Activated T-helper 2 cell treated with anti-CD3 and anti-CD28 coated beads, Interferon-gamma antibody, Interleukin-2, Interleukin-4, amounts not matched to agents 10 μg/mL and 5 μg/mL and 100 μg/mL, durations not matched to agents 14 hours and 24 hours and 36 hours (primary cell): ENCODE measurements at places on chromosomes 16 and 17.

DNA sequence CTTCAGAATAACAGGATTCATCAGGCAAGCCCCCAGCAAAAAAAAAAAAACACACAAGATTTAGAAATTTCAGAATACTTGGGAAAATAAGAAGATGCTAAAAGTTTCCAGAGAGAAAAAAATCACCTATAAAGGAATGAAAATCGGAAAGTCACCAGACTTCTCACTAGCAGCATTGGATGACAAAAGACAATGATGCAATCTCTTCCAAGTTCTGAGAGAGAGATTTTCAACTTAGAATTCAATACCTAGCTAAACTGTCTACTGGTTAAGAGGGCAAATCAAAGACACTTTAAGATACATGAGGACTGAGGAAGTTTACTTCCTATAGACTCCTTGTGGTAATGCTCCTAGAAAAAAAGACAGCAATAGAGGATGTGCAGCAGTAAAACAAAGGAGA lies 23.9 kb upstream of the TNS4 start:
- no peak for DNase-seq

DNA sequence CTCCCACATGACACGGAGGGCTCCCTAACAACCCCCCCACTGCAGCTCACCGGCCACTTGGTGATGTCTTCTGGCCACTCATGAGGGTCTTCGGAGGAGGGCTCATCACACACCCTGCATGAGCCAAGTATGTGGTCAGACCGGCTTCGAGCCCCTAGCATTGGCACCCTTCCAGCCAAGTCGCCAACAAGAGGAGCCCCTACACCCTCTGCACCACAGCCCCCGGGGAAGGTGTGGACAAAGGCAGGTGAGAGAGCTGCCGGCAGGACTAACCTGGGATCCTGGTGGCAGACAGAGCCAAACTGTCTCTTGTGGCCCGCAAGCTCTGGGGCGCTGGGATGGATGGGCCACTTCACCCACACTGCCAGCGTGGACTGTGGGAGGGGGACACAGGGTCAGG lies 6.5 kb downstream of the SNRNP25 start:
- no peak for DNase-seq

GRCh38 chr16:27829975-27830374 lies 233.5 kb downstream of the GSG1L start:
- no peak for DNase-seq

DNA sequence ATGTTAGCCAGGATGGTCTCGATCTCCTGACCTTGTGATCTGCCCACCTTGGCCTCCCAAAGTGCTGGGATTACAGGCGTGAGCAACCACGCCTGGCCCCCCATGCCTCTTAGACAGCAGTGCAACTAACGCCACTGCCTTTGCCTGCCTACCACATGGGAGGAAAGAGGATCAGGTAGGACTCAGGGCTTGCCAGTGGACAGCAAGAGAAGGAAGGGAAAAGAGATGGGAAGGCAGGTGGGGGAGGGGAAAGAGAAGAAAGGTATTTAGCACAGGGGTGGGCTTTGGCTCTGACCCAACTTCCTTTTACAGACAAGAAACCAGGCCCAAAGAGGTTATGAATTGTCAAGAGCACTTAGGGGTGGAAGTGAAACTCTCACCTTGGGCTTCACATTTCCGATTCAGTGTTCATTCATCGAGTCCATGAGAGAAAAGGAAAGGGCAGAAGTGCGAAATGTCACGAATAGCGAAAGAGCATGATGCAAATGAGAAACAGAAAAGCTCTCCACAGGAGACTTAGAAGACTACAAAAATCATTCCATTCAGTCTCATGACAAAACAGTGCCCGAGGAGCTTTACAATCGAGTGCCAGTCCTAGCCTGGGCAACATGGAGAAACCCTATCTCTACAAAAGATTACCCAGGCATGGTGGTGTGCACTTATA lies 36.4 kb downstream of the CDK5R1 start:
- DNase-seq = peak; percentile 40

DNA sequence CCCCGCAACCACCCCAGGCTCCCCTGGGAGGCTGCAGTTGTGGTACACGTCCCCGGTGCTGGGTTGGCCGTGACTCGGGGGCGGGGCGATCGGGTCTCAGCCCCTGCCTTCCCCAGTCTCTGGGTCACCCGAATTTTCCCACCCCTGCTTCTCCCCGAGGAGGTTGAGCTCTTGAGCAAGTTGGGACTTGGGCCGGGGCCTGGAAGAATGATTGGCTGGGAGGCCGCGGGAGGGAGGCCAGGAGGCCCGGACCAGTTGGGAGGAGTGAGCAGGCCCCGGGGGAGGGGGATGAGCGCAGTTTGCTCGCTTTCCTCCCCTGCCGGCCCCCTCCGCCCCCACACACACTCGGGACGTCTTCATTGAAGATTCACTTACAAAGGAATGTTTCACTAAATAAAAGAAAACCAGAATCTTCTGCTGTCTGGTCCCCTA lies 4.5 kb upstream of the HEXIM1 start:
- no peak for DNase-seq

GRCh38 chr16:59645194-59645593 lies 911.1 kb upstream of the GOT2 start:
- DNase-seq = no peak

- no peak for DNase-seq
These were observed 25.3 kb downstream of the SPNS2 start for GRCh38 chr17:4523946-4524345.

DNA sequence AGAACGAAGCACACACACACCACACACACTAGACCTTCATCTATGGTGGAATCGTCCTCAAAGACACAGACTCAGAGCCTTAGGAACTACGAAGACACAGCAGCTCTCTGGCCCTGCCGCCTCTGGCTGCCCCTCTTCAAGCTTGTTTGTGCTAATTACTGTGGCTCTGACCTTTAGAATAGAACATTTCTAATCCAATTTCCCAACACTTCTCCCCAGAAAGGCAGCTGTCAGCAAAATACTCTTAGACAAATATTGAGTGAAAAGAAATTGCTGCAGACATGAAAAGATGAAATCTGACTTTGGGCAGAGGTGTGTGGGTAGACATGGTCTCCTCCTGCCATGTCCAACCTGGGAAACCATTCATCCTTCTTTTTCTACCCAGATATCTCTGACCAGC lies 152.0 kb upstream of the DNAH9 start:
- no peak for DNase-seq

- DNase-seq = peak; percentile 55
These were observed 674 bp downstream of the C17orf75 start for GRCh38 chr17:32341141-32341856.

GRCh38 chr16:86389566-86390328 lies 120.6 kb upstream of the FOXF1 start:
- no peak for DNase-seq

GRCh38 chr16:21167929-21168602 lies 9.6 kb downstream of the LDAF1 start:
- no peak for DNase-seq

DNA sequence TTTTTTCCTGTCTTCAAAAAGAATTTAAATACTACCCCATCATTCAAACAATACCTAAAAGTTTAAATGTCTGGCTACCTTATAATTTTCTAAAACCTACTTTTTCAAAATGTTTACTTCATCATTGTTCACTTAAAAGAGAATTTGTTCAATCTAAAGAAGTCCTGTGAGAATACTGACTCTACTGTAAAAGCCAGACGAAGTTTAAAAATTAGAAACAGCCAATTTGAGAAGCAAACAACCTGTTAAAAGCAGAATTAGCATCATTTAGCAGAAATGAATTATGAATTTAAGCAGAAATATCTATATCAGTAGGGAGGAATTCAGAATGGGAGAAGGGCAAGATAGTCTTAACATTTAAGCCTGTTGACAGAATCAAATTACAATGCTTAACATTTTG lies 2.1 kb downstream of the SKA2 start:
- no peak for DNase-seq

DNA sequence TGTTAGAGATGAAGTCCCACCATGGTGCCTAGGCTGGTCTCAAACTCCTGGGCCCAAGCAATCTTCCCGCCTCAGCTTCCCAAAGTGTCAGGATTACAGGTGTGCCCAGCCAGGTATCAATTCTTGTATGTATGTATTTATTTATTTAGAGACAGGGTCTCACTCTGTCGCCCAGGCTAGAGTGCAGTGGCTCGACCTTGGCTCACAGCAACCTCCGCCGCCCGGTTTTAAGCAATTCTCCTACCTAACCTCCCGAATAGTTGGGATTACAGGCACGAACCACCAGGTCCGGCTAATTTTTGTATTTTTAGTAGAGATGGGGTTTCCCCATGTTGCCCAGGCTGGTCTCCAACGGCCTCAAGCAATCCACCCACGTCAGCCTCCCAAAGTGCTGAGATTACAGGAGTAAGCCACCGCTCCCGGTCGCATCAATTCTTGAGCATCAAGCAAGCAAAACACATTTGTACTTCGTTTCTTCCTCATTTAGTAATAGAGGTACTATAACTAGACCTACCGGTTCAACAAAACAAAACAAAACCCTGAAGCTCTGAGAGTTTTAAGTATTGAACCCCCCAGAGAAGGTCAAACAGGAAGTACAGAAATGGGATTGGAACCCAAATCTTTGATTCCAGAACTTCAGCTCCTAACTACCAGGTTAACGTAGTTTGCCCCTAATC lies 1.0 kb upstream of the ZNF500 start:
- no peak for DNase-seq

GRCh38 chr16:83968891-83969649 lies 1.0 kb downstream of the NECAB2 start:
- no peak for DNase-seq

DNA sequence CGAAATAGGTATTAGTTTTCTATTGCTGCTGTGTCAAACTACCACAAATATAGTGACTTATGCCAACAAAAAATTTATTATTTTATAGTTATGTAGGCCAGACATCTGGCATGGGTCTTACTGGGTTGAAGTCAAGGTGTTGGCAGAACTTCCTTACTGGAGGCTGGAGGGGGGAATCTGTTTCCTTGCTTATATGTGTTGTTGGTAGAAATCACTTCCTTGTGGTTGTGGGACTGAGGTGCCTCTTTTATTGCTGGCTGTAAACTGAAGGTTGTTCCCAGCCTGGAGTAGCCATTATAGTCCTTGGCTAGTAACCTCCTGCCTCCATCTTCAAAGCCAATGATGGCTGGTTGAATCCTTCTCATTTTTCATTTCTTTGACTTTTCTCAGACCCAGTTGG lies 439.8 kb upstream of the EEF2KMT start:
- no peak for DNase-seq

- no peak for DNase-seq
These were observed 20.0 kb upstream of the ITGB4 start for GRCh38 chr17:75701288-75701687.

GRCh38 chr16:19289811-19290485 lies 4.4 kb downstream of the CLEC19A start:
- DNase-seq = no peak

DNA sequence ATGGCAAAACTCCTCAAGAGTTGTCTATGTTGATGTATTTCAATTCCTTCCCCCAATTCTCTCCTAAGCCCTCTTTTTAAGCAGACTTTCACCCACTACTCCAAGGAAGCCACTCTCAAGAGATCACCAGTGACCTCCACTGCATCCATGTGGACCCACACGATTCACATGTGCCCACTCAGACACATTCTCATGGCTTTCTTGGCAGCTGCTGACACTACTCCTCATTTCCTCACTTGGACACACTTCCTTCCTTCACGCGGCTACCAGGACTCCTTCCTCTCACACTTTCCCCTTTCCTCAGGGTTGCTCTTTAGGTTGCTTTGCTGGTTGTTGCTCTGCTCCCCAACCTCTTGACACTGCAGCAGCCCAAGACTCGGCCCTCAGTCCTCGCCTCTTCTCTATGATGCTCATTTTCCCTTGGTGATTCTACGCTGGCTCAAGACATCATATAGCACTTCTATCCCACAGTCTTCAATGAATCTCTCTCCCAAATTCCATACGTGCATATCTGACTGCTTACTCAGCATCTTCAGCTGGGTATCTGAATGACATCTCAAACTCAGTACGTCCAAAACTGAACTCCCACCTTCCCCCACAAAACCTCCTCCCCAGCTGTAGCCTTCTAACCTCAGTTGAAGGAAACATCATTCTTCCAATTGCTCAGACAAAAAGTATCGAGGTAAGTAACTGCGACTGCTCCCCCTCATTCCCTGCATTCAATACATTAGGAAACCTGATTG lies 28.2 kb downstream of the HELZ start:
- DNase-seq = no peak

GRCh38 chr16:8565498-8565897 lies 24.8 kb downstream of the TMEM114 start:
- no peak for DNase-seq

DNA sequence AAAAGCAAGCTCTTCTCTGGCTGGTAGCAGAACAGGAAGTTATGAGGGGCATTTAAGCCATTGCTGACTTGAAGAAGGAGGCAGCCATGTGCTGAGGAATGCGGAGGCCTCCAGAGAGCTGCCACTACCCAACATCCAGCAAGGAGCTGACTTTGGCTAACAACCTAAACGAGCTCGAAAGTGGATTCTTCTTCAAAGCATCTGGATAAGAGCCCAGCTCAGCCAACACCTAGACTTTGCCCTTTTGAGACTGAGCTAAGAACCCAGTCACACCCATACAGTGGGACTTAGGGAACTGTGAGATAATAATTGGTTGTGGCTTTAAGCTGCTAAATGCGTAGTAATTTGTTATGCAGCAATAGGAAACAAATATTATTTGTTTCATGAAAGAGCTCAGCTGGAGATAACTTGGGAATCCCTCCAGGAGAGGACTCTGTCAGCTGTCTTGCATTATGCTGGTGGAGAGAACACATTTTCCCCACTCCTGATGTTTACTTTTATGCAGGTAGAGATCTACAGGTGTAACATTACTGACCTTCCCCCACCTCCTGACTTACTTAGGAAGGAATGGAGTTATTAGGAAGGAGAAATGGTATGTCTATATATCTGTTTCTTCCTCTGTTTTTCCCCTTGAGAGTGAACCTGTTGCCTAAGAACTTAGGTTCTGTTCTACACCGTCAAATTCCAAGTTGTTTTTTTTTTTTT lies 52.7 kb upstream of the ZNF629 start:
- no peak for DNase-seq

DNA sequence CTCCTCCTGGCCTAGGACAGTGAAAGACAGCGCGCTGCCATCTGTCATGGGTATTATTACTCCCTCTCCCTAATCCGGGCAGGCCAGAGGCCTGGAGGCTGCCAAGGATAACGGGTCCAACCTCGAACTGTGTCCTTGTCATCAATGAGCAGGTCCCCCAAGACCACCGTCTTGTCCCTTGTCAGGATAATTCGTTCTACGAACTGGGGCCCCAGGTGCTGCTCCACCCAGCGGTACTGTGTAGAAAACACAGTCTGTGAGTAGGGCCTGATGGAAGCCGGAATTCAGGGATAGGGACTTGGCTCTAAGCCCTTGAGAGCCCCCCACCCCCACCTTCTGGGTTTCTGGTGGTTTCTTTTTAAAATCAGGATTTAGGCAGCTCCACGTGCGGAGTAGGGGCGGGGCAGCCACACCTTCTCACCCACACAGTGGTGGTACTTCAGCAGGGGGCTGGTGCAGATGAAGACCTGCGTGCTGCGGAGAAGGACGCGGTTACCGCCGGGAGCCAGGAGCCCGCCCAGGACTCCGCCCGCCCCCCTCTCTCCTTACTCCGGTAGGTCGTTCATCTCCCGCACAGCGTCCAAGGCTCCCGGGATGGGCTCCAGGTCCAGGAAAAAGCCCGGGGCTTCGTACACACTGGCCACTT lies 787 bp downstream of the NT5C start:
- peak; percentile 26 for DNase-seq

- DNase-seq = no peak
These were observed 11.2 kb upstream of the SBK1 start for GRCh38 chr16:28280881-28281836.

- DNase-seq = no peak
These were observed 16.5 kb downstream of the ZNF18 start for GRCh38 chr17:11980813-11981212.
